GM23248 (cell line): ENCODE measurements at places on chromosomes 16 and 17. TPM values are rescaled to one million over a fixed set of nuclear protein-coding genes. Genes with fewer than 3 reads are reported as not detected.

DNA sequence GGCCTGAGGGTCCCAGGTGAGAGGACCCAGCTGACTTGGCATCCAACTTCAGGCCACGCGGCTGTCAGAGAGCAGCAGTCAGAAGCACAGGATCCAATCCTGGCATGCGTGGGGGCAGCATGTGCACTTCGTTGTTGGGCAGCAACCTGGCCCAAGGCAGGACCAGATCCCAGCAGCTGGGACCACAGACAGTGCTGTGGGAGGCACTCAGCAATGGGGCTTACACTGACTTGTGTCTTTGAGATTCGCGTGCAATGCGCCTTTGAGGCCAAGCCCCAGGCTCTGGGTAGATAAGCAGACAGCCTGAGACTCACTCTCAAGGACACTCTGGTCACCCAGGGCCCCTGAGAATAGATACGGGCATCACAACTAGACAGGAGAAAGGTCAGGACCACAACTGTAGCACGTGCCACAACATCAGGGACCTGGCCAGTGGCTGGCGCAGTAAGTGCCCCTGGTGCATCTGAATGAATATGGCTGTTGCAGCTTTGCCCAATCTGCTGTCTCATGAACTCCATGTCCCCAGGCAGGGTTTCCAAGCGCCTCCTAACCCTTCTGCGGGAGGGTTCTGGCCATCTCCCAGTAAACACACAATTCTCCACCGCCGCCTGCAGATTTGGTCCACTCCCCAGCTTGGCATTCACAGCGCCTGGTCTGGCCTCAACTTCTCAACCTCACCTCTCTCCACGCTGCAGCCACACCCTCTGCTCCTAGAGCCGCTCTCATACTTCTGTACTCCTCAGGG, 3.2 kb downstream of the PAM16 start:
- DNase-seq, result no peak

- peak; percentile 51 for DNase-seq
Observed at GRCh38 chr17:43405861-43406260, 7.1 kb downstream of the ARL4D start.

DNA sequence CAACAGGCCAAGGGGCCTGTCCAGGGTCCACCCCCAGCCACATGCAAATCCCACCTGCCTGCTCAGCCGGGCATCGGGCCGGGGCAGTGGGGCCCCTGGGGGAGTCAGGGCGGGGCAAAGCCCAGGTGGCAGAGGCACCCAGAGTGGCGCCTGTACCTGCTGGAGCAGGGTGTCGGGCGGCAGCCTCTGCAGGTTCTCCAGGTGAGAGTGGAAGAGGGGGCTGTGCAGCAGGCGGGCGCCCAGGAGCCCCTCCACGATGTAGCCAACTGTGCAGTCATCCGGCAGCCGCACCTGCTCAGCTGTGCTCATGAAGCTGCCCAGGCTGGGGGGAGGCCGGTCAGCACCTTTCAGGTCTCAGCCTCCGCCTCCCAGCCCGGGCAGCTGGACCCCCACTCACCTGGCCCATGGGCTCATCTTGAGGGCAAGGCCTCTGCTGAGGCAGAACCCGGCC, 2.1 kb downstream of the RFNG start:
- DNase-seq, result no peak

- DNase-seq, result peak; percentile 65
Observed at GRCh38 chr17:3827124-3827773, 18.8 kb downstream of the NCBP3 start.

GRCh38 chr17:53336281-53336680, 486.4 kb upstream of the KIF2B start:
- no peak for DNase-seq

- DNase-seq, result no peak
Observed at GRCh38 chr16:51224317-51224716, 73.2 kb upstream of the SALL1 start.

- no peak for DNase-seq
Observed at GRCh38 chr17:73838815-73839214, 194.6 kb upstream of the SDK2 start.

DNA sequence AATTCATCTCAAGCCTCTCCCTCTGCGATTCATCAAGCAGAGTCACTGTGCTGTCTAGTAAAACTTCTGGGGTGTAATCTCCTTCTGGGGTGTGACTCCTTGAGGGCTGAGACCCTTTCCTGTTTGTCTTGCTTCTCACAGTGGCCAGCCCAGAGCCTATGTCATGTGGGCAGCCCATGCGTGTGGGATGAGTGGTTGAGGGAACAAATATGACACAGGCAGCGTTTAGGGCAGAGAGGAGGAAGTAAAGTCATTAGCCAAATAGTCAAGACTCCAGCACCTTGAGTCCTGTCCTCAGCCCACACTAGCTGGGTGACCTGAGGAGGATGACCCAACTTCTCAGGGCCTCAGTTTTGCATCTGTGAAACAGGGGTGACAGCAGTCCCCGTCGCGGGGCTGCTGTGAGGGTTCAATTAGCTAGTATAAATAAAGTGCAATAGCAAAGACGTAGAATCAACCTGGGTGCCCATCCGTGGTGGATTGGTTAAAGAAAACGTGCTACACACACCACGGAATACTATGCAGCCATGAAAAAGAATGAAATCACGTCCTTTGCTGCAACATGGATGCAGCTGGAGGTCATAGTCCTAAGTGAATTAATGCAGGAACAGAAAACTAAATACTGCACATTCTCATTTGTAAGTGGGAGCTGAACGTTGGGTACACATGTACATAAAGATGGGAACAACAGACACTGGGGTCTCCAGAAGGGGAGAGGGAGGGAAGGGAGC, 4.5 kb upstream of the ITGAX start:
- no peak for DNase-seq

DNA sequence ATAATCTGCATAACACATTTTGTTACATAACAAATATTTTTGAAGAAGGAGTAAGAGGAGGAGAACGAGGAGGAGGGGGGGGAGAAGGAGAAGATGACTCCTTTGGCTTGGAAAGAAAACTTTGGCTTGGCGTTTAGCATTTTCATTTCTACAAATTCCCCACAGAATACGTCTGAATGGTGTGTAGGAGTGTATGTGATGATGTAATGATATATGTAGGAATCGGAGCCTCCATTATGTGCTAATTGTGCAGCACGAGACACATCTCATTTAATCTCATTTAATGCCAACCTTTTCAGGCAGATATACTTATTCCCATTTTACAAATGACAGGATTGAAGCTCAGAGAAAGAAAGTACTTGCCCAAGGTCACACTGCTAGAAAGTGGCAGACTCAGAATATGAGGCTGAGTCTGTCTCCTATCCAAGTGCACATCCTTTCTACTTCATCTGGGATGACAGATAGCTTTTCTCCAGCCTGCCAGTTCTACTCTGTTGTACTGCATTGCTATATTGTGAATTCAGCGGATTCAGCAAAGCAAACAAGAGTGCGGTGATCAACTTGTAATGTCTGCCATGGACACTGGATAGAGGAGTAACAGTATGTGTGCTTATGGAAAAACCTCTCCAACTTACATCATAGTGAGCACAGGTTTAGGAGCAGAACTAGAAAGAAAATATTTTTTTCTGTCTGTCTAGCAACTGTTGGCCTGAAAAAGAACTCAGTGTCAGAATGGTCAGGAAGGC, 10.4 kb upstream of the SLC47A2 start:
- DNase-seq, result peak; percentile 57

DNA sequence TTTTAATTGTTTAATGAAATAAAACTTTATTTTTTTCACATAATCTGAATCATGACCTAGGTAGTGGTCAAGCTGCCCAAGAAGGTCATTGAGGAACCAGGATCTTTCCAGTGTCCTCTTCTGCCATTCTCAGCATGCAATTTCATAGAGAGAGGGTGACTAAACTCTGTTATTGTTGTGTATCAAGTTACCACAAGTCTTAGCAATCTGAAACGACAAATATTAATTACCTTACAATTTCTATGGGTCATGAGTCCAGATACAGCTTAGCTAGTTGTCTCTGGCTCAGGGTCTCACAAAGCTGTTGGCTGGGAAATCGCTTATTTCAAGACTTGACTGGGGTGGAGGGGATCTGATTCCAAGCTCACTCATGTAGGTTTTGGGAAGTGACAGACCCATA, 37.6 kb downstream of the FTO start:
- DNase-seq, result no peak

DNA sequence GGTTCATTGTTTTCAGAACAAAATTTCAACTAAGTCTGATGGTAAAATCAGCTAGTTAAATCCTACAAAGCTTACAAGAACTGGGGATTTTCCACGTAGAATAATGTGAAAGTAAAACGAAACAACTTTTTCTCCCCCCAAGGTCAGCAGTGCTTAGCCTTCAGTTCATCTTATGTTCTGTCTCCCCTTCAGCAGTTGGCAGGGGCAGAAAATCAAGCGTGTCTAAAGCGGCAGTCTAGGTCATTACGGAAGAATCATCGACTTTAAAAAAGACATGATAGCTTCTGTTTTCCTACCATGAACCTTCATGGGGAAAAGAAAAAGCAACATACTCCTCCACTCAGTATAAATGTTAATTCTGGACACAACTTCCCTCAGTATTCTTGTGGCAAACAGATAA, 50.7 kb downstream of the GNA13 start:
- no peak for DNase-seq

DNA sequence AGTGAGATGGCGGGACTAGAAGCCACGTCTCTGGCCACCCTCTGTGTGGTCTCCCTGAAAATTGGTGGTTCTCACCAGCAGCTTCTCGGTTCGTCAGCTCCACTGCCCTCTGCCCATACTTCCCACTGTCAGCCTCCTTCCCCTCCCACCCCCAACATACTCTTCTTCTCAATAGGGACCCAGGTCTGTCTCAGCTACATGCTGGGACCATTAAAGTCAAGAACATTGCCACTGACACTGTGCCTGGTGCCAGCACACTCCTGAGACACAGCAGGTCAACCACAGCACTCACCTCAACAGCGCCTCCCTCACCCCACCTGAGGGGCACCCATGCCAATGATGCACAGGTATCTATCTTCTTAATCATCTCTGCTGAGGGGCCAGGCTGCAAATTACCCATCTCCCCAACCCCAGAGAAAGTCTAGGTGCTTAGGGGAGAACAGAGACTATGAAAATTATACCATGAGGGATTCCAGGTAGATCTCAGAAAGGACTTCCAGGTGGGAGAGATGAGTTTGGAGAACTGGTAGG, 1.3 kb downstream of the PLXDC1 start:
- DNase-seq, result no peak

DNA sequence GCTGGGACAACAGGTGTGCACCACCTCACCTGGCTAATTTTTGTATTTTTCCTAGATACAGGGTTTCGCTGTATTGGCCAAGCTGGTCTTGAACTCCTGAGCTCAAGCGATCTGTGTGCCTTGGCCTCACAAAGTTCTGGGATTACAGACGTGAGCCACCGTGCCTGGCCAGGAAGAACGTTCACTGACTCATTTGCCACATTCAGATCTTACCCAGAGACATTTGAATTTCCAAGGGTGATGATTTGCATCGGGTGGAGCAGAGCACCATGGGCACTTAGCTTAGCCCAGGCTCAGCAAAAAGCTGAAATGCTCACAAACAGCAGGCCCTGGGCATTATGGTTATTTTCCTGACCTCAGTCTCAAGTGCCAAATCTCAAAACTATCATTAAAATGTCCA, 14.5 kb upstream of the ADORA2B start:
- peak; percentile 33 for DNase-seq

- no peak for DNase-seq
Observed at GRCh38 chr16:49800876-49801275, 55.0 kb downstream of the ZNF423 start.

DNA sequence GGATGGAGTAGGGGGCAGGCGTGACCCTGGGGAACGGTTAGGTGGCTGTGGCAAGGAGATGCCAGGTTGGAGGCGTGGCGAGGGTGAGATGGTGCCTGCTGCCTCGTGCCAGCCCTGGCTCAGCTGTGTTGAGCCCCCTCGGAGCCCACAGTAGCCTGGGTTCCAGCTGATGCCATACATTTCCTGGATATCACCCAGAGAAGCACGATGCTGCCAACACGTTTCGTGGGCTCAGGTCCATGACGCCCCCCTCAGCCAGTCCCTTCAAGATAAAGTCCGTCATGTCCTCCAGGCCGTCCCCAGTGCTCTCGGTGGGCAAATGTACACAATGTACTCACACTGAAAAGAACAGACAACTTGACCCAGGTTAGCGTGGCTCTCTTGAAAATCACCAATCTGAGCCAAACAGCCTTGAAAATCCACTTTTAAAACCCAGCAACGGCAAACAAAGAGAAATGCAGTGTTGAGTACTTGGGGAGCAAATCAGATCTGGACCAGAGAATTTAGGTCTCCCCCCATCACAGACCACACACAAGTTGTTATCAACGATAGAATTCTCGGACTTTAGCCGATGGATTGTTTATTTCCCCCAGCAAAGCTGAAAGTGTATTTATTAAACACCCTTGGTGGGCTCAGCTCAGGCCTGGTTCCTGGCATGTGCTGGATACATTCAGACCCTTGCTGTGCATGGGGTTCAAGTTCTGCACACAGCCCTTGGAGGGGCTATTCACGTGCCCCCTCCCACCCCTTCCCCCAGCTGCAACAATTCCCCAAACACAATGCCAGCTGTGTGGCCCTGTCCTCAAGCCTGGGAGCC, 102.8 kb upstream of the PLCG2 start:
- no peak for DNase-seq

Gene TCAP
- total RNA-seq, result 0.43 TPM in 1 of 2 replicates, not detected in the other

Gene ZNF18
- 5.7 and 11.3 TPM in 2 replicates for total RNA-seq

Gene SCNN1B
- total RNA-seq, result not detected in 2 replicates

Gene SLC52A1
- total RNA-seq, result 0.22 TPM in 1 of 2 replicates, not detected in the other

Gene MYCBPAP
- 0.32 and 0.89 TPM in 2 replicates for total RNA-seq

Gene CCL2
- 28.3 and 33.1 TPM in 2 replicates for total RNA-seq

Gene MYH10
- total RNA-seq, result 39.2 and 46.8 TPM in 2 replicates

Gene SCN4A
- not detected in 2 replicates for total RNA-seq

Gene ZNF205
- total RNA-seq, result 12.5 and 14.6 TPM in 2 replicates

Gene CASKIN1
- total RNA-seq, result under 0.01 TPM in 1 of 2 replicates, not detected in the other
